ENCODE measurements at places on chromosomes 2 and 18.
A peak's percentile ranks its signal among the peaks of the same experiment; 100 is the strongest.

- no peaks in the 10 kb centered on the region for H3K36me3 ChIP-seq
- no peaks in the 10 kb centered on the region for H3K4me1 ChIP-seq
- H3K4me3 ChIP-seq = no peak overlapping the region
These were observed 47.0 kb downstream of the AQP4 start for GRCh38 chr18:26818461-26818860.

DNA sequence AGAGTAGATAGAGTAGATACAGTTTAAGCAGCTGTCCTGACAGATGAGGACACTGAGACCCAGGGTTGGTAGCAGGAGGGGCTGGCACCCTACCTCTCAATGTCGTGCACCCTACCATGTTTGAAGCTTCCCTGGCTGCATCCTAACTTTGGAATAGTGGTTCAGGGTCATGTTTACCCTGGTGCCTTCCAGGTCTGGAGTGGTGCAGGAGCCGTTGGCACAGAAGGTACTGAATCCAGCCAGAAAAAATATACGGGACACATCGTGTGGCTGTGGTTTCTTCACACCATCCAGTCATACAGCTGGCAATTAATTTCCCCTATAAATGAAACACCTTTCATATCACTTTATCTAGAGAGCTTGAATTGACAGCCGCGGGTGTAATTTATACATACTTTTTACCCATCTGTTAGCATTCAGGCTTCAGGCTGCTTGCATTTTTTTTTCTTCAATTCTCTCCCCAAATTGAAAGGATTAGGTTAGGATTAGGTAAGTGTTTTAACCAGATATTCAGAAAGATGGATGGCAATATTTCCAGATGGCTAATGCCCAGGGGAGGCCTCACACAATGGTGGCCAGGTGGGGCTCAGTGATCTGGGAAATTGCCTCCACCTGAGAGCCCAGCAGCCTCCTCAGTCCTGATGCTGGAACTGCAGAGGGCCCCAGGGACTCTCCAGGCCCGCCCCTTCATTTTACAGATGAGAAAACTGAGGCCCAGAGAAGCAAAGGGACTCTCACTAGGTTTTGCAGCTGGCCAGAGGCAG is 127.0 kb downstream of the CELF4 start:
- H3K4me3 ChIP-seq = no peak overlapping the region
- H3K4me1 ChIP-seq = peaks cover 5% of the 10 kb centered on the region
- H3K36me3 ChIP-seq = no peaks in the 10 kb centered on the region

GRCh38 chr2:10378189-10378588 is 69.9 kb downstream of the ODC1 start:
- no peaks in the 10 kb centered on the region for H3K36me3 ChIP-seq
- H3K4me1 ChIP-seq = no peaks in the 10 kb centered on the region
- H3K27ac ChIP-seq = no peak overlapping the region

- H3K27ac ChIP-seq = no peak overlapping the region
- H3K36me3 ChIP-seq = no peaks in the 10 kb centered on the region
- DNase-seq = no peak
- no peaks in the 10 kb centered on the region for H3K27me3 ChIP-seq
- no peaks in the 10 kb centered on the region for H3K4me1 ChIP-seq
These were observed 72.0 kb upstream of the EPB41L5 start for GRCh38 chr2:119940856-119941255.

- no peak for DNase-seq
- H3K4me3 ChIP-seq = no peak overlapping the region
- no peaks in the 10 kb centered on the region for H3K27me3 ChIP-seq
- no peaks in the 10 kb centered on the region for H3K36me3 ChIP-seq
These were observed 77.5 kb upstream of the FZD5 start for GRCh38 chr2:207847098-207847806.

DNA sequence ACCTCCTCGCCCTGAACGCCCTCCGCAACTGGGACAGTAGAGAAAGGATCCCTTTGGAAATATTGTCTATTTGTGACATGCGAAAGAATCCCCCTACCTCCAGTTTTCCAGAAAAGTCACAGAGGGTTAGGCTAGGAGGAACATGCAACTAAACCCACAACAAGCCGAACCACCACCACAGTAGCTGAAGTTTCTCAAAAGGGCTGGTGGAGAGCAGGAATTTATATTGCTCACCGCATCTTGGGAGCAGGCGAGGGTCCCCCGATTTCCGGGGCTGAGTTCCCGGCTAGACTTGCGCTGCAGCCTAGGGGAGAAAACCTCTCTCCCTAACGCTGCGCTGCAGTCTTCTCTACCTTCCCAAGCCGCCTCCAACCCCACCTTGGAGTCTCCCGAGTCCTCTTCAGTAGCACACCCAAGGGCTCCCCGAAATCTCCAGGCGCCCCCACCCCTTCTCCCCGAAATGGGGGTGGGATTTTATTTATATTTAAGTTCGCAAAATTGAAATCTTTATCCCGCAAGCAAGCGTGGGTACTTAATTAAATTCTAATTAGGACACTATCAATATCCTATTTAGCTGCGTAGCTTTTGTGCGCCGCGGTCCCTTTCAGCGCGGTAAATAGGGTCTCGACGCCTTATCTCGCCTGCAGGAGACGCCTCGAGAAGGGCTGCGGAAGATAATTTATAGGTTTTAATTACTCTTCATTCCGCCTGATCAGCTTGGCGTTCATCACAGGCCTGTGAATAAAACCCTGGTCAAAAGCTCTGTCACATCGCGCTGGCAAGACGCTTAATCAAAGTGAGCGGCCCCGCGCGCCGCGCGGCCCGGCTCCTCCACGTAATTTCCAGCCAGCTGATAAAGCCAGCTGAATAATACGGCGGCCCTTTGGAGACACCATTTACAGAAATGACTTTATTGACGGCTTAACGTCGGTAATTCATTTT is 2.0 kb upstream of the EN1 start:
- no peaks in the 10 kb centered on the region for H3K36me3 ChIP-seq
- no peak for DNase-seq
- H3K27ac ChIP-seq = no peak overlapping the region
- H3K4me3 ChIP-seq = no peak overlapping the region
- no peaks in the 10 kb centered on the region for H3K4me1 ChIP-seq

DNA sequence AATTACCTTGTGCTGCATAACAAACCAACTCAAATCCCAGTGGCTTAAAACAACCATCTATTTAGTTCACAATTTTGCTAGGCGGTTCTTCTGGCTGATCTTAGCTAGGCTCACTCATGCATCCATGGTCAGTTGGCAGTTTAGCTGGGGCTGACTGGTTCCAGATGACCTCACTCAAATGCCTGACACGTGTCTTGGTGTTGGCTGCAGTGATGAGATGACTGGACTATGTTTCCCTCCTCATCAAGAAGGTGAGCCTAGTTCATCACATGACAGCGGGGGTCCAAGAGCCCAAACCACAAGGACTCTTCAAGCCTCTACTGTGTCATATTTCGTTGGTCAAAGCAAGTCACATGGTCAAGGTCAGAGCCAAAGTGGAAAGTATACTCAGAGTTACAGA is 42.7 kb upstream of the ACTR3 start:
- no peak for DNase-seq
- H3K36me3 ChIP-seq = no peaks in the 10 kb centered on the region
- H3K27me3 ChIP-seq = no peaks in the 10 kb centered on the region

DNA sequence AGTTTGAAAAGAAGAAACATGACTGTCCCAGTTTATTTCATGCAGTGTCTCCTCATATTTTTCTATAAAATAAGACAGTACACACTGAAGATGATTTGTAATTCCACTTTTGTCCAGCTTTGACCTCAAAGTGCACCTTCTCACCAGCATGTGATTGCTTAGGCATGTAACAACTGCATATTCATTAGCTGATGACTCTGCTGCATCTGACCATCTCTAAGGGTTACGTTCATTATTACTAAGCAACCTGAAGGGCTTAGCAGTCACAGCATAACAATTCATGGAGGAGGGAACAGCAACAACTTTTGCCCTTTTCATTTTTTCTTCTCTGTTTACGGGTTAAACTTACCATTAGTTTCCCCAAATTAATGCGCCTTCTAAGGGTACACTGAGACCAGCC is 330.6 kb upstream of the PIK3C3 start:
- H3K4me3 ChIP-seq = no peak overlapping the region
- no peak for DNase-seq
- H3K36me3 ChIP-seq = no peaks in the 10 kb centered on the region
- H3K27me3 ChIP-seq = no peaks in the 10 kb centered on the region
- no peak overlapping the region for H3K27ac ChIP-seq

- no peak overlapping the region for H3K4me3 ChIP-seq
- H3K27ac ChIP-seq = no peak overlapping the region
- DNase-seq = no peak
- H3K36me3 ChIP-seq = no peaks in the 10 kb centered on the region
- peaks cover 2% of the 10 kb centered on the region for H3K4me1 ChIP-seq
- no peaks in the 10 kb centered on the region for H3K27me3 ChIP-seq
These were observed 6.9 kb upstream of the BCL2L11 start for GRCh38 chr2:111113838-111114237.

GRCh38 chr2:38750891-38751595 is at the start of gene SRSF7:
SRSF7 (minus strand) TSS chr2:38751361; CDS start chr2:38751256, 105 bp downstream.
- peak; percentile 98 for DNase-seq
- H3K27ac ChIP-seq = peak within 1 kb of the TSS; percentile 94
- H3K36me3 ChIP-seq = no peaks in the 10 kb centered on the region
- H3K4me1 ChIP-seq = peaks cover 2% of the 10 kb centered on the region
- peak within 1 kb of the TSS; percentile 68 for H3K4me3 ChIP-seq
- no peaks in the 10 kb centered on the region for H3K27me3 ChIP-seq

- no peaks in the 10 kb centered on the region for H3K36me3 ChIP-seq
- H3K4me3 ChIP-seq = no peak overlapping the region
- no peak for DNase-seq
These were observed 84.7 kb upstream of the RAB27B start for GRCh38 chr18:54743605-54743995.

GRCh38 chr2:20649576-20649975 is 1.3 kb downstream of the HS1BP3 start:
- peaks cover 10% of the 10 kb centered on the region for H3K4me1 ChIP-seq
- no peaks in the 10 kb centered on the region for H3K36me3 ChIP-seq
- H3K27ac ChIP-seq = no peak overlapping the region
- H3K27me3 ChIP-seq = no peaks in the 10 kb centered on the region

GRCh38 chr2:128284841-128285240 is 33.8 kb downstream of the HS6ST1 start:
- H3K27me3 ChIP-seq = no peaks in the 10 kb centered on the region
- no peak overlapping the region for H3K4me3 ChIP-seq
- DNase-seq = no peak

GRCh38 chr2:174786066-174786725 is 21.9 kb upstream of the CHRNA1 start:
- H3K36me3 ChIP-seq = no peaks in the 10 kb centered on the region
- no peaks in the 10 kb centered on the region for H3K27me3 ChIP-seq
- H3K4me1 ChIP-seq = no peaks in the 10 kb centered on the region
- H3K27ac ChIP-seq = no peak overlapping the region
- DNase-seq = no peak

- H3K4me1 ChIP-seq = no peaks in the 10 kb centered on the region
- no peaks in the 10 kb centered on the region for H3K27me3 ChIP-seq
- no peak for DNase-seq
- no peak overlapping the region for H3K27ac ChIP-seq
- no peak overlapping the region for H3K4me3 ChIP-seq
These were observed 41.1 kb downstream of the IWS1 start for GRCh38 chr2:127485051-127485693.

GRCh38 chr18:74492259-74492658 is 3.9 kb upstream of the CNDP2 start:
- DNase-seq = no peak
- no peaks in the 10 kb centered on the region for H3K36me3 ChIP-seq
- H3K27ac ChIP-seq = no peak overlapping the region

- H3K27ac ChIP-seq = no peak overlapping the region
- no peak overlapping the region for H3K4me3 ChIP-seq
- H3K4me1 ChIP-seq = no peaks in the 10 kb centered on the region
These were observed 78.3 kb downstream of the TTC32 start for GRCh38 chr2:19823507-19823906.

DNA sequence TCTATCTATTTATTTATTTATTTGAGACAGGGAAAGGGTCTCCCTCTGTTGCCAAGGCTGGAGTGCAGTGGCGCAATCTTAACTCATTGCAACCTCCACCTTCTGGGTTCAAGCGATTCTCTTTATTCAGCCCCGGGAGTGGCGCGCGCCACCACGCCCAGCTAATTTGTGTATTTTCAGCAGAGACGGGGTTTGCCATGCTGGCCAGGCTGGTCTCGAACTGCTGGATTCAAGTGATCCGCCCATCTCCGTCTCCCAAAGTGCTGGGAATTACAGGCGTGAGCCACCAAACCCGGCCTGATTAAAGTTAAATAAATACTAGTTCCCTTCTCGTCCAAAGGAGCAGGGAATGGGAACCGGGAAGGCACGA is 4.2 kb upstream of the CTDSP1 start:
- H3K36me3 ChIP-seq = no peaks in the 10 kb centered on the region
- peak overlapping the region; percentile 99 for H3K4me3 ChIP-seq
- DNase-seq = no peak
- peak overlapping the region; percentile 98 for H3K27ac ChIP-seq
- peaks cover 3% of the 10 kb centered on the region for H3K4me1 ChIP-seq

- H3K27me3 ChIP-seq = no peaks in the 10 kb centered on the region
- DNase-seq = peak; percentile 13
- H3K4me1 ChIP-seq = peaks cover 2% of the 10 kb centered on the region
- no peaks in the 10 kb centered on the region for H3K36me3 ChIP-seq
These were observed 60.5 kb downstream of the NDUFA10 start for GRCh38 chr2:239964399-239965185.

DNA sequence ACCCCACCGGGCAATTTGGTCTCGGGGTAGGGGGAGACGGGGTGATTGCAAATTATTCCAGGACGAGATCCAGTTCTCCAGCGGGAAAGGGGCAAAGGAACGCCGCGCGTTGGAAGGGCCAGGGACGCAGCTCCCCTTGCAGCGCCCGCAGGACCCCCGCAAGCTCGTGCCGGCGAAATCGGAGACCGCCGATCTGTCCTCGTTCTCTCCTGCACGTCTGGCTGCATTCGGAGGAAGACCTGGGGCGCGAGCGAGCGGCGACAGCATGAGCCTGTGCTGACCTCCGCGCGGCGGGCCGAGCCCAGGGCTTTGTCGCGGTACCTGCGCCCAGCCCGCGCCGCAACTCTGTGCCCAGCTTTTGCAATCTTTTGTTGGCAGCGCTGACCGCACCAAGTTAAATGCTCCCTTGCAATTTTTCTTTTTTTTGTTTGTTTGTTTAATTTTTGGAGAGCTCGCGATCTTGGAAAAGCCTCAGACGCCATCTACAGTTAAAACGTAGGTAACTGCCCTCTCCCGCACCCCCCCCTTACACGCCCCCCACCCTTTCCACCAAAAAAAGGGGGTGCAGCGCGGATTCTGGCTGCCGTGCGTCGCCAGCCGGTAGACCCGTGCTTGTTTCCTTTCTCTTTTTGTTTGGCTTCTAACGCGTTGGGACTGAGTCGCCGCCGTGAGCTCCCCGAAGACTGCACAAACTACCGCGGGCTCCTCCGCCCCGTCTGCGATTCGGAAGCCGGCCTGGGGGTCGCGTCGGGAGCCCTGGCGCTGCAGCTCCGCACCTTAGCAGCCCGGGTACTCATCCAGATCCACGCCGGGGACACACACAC is 667 bp downstream of the TRIB2 start:
- peaks cover 4% of the 10 kb centered on the region for H3K4me1 ChIP-seq
- peak overlapping the region; percentile 78 for H3K4me3 ChIP-seq
- H3K27me3 ChIP-seq = no peaks in the 10 kb centered on the region
- H3K27ac ChIP-seq = peak overlapping the region; percentile 87
- DNase-seq = peak; percentile 72

Data from ovary (tissue), 10 donors.